Adipocyte (in vitro differentiated cells): ENCODE measurements at places on chromosomes 12 and 14.

GRCh38 chr12:57584050-57584449 lies 6.9 kb upstream of the PIP4K2C start:
- DNase-seq, result no peak

GRCh38 chr12:88982694-88983093 lies 369.6 kb downstream of the DUSP6 start:
- DNase-seq, result no peak

DNA sequence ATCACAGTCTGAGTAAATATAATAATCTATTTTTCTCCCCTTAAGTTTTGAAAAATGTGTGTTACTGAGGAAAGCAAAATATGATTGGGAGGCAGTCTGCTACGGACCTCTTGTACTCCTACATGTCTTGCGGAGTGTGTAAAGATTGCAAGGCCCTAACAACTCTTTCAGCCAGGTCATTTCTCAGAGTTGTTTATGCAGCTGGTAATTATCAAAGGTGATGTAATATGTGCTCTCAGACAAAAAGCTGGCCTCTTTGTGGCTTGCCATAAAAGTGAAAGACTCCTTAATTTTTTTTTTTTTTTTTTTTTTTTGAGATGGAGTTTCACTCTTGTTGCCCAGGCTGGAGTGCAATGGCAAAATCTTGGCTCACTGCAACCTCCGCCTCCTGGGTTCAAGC lies 40.5 kb upstream of the MON2 start:
- no peak for DNase-seq

DNA sequence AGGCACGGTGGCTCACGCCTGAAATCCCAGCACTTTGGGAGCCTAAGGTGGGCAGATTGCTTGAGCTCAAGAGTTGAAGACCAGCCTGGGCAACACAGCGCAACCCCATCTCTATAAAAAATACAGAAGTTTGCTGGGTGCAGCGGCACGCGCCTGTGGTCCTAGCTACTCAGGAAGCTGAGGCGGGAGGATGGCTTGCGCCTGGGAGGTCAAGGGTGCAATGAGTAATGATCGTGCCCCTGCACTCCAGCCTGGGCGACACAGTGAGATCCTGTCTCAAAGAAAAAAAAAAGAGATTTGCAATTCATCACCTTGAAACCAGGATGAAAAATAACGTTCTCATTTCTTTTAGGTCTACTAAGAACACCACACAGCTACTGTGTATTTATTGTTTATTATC lies 4.0 kb downstream of the STX2 start:
- no peak for DNase-seq

DNA sequence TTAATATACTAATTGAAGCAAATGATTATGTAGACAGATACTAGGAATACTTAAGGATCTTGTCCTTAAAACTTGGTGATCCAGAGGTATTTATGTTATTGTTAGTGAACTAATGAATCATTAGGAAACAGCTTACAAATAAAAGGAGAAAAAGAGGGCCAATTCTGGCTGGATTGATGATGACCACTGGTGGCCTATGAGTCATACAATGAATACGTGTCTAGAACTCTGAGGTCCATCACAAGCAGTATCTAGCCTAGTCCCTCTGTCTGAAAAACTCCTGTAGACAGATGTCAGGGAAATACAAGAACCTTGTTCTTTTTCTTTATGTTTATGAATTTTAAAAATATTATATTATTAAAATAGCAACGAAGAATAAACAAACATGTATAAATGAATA lies 51.7 kb upstream of the RTL1 start:
- DNase-seq, result peak; percentile 29

DNA sequence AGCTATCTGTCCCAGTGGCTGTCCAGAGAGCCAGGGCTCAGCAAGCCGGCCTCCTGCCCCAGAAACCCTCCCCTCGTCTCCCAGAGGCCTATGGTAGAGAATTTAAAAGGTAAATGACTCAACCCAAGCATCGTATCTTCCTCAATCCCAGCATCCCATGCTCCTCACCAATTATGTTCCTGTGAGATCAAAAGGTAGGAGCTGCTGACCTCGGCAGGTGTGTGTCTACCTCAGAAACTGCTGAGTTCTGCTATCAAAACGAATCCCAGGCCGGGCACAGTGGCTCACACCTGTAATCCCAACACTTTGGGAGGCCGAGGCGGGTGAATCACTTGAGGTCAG lies 49.3 kb downstream of the FOXN3 start:
- no peak for DNase-seq
